ENCODE measurements at places on chromosomes 2 and 18.

- no peak for DNase-seq
These were observed 14.2 kb upstream of the FAP start for GRCh38 chr2:162257425-162257824.

- DNase-seq = no peak
These were observed at the start of gene PSTPIP2 for GRCh38 chr18:46071653-46072375. Gene PSTPIP2 (minus strand): TSS chr18:46072260. CDS start chr18:46072188, 72 bp downstream.

DNA sequence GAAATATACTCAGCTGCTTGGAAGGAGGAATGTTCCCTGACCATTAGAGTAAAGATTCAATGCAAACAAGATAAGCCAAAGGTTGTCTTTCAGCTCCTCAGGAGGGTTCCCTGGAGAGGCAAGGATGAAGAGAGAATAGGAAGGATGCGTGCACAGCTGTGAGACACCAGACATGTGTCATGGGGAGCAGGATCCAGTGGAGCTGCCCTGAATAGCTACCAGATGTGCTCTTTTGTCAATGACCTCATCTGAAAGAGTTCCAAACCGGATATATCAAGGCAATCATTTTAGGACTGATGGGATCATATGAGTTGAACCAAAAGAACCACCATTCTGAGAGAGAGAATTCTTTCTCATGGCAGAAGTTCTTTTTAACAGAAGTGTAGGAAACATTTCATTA, 490.6 kb downstream of the IRS1 start:
- no peak for DNase-seq

DNA sequence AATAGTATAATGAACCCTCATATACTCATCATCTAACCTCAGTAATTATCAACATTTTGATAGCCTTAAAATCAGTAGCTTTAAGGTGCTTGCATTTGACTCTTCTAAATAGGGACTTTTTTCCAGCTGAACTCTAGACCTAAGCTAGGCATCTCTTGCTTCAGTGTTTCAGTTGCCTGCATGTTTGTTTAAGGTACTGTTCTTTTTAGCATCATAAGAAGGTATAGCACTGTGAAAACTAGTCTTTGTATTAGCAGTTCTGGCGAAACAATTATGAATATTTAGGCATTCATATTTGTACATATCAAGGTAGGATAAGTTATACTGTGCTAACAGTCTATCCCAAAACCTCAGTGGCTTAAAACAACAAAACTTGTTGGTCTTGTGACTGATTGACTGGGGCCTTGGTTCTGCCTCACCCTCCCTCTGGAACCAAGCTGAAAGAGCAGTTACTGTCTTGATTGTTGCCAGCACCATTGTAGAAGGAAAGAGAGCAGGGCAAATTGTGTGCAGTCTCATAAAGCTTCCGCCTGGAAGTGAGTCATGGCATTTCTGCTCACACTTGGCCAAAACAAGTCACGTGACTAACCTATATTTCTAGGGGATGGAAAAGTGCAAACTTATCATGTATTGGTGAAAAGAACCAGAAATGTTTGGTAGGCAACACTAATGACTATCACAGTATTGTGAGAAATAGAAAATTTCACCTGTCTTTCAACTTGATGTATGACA, 24.3 kb downstream of the GALNT1 start:
- DNase-seq = no peak

Data from NCI-H2081 treated with DMSO at 0.1 percent for 48 hours (cell line).